ENCODE measurements at places on chromosomes 4 and X.
A peak's percentile ranks its signal among the peaks of the same experiment; 100 is the strongest.

DNA sequence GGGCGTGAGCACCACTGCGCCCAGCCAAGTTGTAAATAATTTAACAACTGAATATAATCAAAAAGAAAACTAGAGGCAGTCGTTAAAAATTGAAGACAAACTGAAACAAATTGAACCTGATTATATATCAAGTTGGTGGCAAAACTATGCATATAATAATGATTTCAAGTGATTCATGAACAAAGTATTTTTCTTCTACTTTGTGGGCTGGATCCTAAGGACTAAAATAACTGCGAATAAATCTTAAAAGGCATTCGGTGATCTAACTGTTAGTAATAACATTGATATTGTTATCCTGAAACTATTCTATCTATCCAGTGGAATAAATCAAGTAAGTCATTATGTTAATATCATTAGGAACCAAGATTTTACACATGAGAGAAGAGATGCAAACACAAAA is 21.2 kb upstream of the USP9X start:
- DNase-seq = no peak

- DNase-seq = no peak
Observed at GRCh38 chrX:150005027-150005426, 66.7 kb upstream of the EOLA2 start.

GRCh38 chr4:156763511-156763910 is 208.1 kb downstream of the PDGFC start:
- no peak for DNase-seq

- no peak for DNase-seq
Observed at GRCh38 chrX:29555465-29556091, 659.8 kb upstream of the MAGEB2 start.

DNA sequence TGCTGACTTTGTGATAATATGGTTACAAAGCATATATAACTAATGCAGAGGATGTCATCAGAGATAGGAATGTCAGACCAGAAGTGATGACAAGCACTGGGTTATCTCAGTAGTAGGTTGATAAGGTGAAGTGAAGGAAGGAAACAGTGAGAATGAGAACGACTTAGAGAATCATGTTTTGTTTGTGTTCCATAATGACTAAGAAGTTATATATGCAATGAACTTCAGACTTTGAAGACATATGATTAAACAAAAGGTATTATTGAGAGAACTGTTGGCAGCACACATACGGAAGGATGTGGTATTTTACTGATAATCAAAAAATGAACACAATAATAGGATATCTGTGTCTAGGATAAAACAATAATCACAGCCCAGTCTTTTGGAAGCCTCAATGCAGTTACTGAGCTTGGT is 18.3 kb upstream of the HHIP start:
- DNase-seq = no peak

DNA sequence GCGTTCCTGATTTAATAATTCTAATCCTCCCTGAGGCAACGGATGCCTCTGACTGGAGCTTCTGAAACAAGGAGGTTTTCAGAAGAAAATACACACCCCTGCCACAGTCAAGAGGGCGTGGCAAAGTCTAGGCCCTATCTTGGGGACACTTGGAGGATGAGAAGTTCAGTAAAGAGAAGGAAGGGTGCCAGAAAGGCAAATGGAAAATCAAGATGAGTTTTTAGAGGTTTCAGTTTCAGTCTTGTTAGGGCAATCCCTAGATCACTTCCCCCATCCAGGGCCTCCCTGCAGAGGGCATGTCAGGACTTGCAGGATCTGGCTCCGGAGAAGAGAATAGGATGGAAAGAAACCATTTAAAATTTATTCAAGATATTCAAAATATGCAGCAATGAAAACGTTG is 28.5 kb upstream of the FGF2 start:
- DNase-seq = no peak

- peak; percentile 69 for DNase-seq
Observed at GRCh38 chr4:7803992-7804755, 135.5 kb downstream of the AFAP1 start.

DNA sequence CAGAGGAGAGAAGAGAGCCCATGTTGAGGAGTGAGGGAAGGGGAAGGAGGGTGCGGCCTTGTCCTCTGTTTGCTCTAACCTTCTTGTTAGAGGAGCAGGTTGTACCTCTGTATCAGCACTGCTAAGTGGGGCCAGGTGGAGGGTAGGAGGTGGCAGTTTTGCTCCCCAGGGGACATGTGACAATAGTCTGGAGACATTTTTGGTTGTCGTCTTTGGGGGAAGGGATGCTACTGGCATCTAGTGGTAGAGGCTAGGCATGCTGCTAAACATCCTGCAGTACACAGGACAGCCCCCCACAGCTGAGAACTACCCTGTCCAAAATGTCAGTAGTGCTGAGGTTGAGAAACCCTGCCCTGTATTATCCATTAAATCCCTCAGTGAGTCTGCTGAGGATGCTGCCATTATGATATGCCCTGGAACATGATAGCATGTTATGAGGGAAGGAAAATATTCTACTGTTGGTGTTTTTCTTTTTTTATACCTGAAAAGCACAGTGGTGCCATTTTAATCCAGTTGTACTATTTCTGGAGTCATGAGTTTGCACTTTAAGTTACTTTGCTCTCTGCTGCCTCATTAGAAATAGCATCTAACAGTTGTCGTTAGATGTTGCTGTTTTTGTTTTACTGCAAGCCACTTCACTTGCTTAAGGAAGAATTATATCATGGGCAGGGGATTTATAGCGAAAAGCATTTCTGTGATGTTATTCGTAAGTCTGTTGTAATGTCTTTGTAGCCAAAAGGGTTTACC is 90.6 kb downstream of the LRP2BP start:
- peak; percentile 2 for DNase-seq

GRCh38 chrX:40158036-40158706 is 60.4 kb upstream of the BCOR start:
- no peak for DNase-seq

DNA sequence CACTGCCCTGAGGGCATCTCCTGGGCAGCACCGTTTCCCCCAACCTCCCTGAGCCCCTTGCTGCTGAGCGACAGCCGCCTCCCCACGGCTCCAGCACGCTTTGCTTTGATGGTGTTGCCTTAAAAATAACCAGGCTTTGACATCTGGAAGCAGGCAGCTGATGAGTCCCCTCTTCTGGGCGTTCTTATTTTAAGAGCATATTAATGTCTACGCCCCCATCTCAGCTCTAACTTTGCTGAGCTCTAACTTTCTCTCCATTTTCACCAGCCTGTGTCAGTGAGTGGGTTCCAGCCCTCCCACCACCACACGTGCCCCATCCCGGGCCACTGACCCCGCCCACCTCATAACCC is 70.2 kb downstream of the ADRA2C start:
- no peak for DNase-seq

GRCh38 chr4:106893395-106893881 is 142.7 kb downstream of the DKK2 start:
- DNase-seq = no peak

GRCh38 chr4:117001077-117001476 is 84.3 kb downstream of the TRAM1L1 start:
- no peak for DNase-seq

GRCh38 chr4:6282314-6282771 is 12.7 kb downstream of the WFS1 start:
- no peak for DNase-seq

DNA sequence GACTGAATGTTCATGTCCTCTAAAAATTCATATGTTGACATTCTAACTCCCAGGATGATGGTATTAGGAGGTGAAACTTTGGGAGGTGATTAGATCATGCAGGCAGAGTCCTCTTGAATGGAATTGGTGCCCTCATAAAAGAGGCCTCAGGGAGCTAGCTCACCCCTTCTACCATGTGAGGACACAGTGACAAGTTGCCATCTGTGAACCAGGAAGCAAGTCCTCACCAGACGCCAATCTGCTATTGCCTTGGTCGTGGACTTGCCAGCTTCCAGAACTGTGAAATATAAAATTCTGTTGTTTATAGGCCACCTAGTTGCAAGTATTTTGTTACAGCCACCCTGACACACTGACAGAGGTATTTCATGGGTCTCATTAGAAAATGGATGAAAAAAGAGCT is 28.5 kb upstream of the LONRF3 start:
- no peak for DNase-seq

DNA sequence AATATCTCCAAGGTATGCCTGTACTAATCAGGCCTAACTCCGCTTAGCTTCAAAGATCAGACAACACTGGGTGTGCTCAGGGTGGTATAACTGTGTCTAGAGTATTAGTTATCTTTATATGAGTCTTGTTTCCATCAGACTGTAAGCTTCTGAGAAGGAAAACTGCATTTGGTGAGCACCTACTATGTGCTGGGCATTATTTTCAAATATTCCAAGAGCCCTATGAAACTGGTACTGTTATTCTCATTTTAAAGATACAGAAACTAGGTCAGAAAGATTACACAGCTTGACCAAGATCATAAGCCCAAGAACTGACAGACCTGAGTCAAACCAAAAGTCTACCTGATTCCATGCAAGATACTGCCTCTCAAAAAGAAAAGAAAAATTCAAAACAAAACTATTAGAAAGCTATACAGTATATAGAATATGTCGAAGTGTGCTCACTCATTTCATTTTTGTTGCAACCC is 44.4 kb downstream of the LRBA start:
- no peak for DNase-seq

GRCh38 chrX:52839137-52839536 is 28.1 kb downstream of the XAGE5 start:
- no peak for DNase-seq
